ENCODE measurements at places on chromosomes 5 and 9.

- DNase-seq = no peak
Measured at GRCh38 chr9:111937781-111938426, 41.3 kb downstream of the UGCG start.

DNA sequence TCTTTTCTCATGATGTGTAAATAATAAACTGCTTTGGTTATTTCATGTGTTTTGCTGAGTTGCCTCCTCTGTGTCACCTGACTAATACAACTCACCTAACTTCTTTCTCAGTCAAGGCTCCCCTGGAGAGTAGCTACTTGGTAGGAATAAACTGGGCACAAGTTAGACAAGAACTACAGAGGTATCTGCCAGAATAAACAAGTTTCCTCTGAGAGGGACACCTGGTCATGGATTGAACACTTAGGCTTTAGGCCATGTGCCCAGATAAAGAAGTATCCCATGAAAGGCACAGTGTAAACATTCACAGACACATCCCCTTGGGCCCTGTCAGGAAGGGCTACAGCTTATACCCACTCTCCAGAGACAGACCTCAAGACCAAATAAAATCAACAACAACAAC, 532.5 kb downstream of the KIF4B start:
- no peak for DNase-seq

- no peak for DNase-seq
Measured at GRCh38 chr9:95053611-95054570, 263.6 kb downstream of the FANCC start.

DNA sequence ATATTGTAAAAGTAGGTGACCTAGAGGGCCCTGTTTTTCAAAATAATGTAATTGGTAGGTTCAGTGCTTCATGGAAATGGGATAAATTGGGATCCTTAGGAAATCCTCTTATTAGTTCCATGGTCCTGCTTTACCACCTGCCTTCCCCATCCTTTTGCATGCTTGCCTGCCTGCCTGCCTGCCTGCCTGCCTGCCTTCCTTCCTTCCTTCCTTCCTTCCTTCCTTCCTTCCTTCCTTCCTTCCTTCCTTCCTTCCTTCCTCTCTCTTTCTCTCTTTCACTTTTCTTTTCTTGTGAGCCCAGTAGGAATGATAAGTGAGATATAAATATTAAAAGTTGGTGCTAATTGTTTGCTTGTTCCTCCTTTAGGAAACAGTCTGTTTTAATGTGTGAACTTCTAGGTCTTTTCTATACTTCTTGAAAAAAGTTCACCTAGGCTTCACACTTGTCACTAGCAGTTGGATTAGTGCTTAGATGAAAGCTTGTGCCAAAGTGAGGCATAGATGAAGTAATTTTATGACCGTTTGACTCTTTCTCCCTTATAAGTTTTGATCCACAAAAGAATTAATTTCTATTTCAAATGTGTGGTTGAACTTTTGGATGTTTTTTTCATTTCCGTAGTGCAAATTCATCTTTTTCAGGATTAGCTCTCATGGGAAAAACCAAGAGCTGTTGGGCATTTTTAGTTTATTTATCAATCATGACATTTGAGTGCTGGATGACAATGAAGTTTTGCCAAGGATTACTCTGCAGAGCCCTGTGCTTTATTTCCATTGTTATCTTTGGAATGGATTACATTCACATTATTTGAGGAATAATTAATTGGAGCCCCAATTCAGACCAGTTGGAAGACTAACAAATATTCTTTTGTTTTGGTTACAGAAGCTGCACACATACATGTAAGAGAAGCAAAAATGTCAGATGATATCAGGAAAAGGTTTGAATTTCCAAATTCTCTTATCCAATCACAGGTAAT, 30.7 kb downstream of the FOCAD start:
- DNase-seq = no peak

GRCh38 chr5:169503886-169504285, 79.7 kb upstream of the SPDL1 start:
- DNase-seq = no peak

DNA sequence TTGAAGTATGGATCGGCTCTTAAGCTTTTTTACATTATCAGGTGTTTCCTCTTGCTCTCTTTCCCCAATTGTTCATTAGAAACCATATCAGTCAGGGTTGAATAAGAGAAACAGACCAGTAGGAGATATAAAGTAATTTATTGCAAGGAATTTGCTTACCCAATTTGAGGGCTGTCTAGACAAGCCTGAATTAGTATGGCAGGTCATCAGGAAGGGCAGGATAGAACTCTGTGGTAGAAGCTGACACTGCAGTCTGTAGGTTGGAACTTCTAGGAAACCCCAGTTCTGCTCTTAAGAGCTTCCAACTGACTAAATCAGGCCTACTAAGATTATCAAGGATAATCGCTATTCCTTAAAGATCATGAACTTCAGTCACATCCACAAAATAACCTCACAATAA, 24.3 kb downstream of the ISOC1 start:
- no peak for DNase-seq

DNA sequence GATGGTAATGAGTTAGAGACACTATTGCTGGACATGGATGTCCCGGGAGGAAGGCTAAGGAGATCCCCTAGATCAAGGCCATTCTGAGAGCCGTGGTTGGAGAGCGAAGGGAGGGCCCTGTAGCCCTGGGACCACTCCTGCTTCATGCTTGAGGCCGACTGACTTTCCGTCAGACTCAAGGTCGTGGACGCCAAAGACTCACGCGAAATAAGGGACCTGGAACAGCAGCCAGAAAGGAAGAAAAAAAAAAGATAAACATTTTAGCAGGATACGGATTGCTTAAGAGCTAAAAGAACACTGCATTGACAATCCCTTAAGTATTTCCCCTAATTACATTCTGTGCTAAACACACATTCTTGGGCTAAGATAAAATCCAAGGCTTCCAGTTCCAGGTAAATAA, 181.2 kb downstream of the GLIS3 start:
- DNase-seq = no peak

- DNase-seq = no peak
Measured at GRCh38 chr5:33268374-33268773, 172.4 kb upstream of the TARS1 start.

DNA sequence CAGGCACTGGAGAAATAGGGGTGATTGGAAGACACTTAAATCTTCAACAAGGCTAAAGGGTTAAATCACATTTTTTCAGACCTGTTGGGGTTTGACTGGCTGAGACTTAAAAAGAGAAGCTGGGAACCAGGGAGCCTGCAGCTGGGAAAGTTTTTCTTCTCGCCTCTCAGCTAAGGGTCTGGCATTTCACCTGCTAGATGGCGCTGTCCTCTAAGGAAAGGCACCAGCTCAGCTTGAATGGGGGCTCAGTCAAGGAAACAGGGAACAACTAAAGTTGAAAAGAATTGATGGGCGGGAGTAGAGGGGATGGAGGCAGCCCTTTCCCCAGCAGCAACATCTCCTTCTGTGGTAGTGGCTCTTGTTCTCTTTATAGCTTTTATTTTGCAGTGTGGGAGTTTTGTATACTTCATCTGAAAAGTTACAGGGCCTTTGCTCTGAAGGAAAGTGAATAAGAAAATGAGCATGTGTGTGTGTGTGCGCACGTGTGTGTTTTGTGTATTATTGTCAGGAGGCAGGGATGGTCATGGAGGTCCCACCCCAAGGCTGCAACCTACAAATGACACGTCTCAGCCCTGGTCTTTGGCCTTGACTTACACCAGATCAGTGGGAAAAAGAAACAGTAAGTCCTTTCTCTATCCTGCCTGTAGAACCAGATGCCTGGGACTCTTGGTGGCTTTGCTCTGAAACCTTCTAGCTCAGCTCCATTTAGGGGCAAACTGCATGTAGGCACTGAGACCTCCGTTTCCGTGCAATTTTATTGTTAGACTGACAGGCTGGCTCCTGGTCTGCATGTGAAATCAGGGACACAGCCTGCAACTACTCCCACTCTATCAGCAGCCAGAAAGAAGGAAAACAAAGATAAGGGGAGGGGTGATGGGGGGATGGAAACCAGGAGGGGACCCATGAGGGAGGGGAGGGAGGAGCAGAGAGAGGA, 316.2 kb upstream of the CLINT1 start:
- DNase-seq = peak; percentile 9

DNA sequence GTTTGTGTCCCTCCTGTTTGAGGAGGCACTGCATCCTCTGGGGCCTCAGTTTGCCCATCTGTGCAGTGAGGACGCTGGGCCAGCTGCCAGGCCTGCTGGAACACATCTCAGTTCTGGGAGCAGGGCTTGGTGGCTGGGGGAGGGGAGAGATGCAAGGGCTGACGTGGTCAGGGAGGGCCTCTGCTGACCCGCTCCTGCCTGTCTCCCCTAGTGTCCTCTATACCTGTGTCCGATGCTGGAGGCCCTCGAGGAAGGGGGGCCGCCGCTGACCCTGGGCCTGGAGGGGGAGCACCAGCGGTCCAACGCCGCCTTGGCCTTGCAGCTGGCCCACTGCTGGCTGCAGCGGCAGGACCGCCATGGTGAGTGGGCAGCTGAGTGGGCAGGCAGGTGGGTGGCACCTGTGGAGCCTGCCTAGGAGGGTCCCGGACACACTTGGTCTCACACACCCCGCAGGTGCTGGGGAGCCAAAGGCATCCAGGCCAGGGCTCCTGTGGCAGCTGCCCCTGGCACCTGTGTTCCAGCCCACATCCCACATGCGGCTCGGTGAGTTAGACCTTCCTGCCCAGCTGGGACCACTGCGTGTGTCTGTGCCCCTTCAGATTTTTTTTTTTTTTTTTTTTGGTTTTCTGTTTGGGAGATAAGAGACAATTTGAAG, 5.8 kb downstream of the FPGS start:
- no peak for DNase-seq

DNA sequence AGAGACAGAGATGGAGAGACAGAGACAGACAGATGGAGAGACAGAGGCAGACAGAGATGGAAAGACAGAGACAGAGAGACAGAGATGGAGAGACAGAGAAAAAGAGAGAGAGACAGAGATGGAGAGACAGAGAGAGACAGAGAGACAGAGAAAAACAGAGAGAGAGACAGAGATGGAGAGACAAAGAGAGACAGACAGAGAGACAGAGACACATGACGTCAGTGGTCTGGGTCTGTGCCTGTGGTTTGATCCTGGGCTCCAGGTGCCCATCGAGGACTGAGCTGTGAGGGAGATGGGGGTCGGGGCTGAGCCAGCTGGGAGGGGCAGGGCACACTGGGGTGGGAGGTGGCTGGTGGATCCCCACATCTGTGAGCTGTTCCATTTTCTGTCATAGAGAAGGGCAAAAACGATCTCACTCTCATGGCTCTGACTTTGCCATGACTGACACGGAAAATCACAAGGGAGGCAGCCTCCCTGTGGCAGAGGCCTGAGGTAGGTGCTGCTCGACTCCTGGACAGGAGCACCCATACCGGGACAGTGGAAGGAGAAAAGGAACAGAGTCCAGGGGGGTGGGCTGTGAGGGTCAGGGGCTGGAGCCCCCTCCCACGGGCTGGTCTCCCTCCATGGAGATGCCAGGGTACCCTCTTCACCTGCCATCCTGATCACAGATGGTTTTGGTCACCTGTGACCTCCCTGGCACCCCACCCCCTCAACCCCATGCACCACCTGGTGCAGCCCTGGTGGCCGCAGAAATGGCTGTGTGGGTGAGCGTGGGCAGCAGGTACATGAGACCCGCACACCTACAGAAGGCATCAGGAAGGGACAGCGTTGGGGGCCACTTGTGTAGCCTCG, 28.8 kb downstream of the GLT6D1 start:
- no peak for DNase-seq

DNA sequence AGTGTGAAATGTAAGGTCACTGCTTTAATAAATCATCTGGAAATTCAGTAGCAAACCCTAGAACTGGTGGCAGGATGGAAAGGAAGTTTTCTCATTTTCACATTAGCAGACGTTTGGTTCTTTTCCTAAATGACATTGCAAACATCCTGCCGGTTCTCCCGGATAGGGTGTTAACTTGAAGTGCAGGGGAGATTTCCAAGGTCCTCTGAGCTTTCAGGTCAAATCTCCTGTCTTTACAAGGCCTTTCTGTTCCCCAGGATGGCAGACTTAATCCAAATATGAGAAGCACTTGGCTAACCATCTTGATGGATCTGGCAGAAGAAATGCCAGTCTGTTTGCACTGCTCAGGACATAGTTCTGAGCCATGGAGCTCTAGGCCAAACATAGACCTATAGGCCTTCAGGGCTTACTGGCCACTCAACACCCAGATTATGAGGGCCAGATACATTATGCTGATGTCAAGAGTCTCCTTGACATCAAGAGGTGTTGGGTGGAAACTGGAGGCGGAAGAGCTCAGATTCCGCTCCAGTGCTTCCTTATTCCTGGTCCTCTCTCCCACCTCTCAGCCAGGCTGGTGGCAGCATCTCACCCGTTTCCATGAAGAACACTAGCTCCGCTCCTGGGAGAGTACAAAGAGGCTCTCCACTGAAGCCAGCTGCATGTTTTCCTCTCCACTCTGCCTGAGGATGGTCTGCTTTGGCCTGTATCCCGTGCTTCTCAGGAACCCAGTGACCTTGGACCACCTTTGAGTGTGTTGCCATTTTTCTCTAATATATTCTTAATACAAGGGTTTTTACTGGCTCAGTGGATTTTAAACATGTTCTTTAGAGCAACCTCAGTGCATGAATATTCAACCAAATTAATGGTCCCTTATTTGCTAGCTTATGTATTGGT, 61.0 kb downstream of the RALGPS1 start:
- no peak for DNase-seq

DNA sequence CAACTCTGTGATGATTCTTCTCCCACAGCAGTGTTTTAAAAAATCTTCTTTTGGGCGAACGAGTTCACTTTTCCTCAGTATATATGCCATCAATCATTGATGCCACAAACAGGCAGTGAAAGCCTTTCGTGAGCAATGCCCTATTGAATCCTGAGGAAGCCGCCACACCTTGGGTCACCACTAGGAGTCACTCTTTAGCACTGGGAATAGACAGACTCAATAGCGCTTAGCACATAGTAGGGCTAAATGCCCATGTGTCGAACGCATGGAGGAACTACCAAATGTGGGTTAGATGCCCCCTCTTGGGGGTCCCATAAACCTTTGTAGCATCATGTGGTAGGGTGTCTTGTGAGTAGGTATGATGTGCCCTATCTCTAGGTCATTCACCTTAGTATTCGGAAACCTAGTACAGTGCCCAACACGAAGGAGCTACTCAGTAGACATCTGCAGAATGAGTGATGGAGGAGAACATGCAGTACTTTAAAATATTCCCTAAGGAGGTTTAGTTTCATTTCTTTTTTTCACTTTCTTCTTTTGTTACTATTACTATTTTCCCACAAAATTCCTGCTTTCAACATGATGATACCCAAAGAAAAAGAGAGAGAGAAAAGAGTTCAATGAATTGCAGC, 603.7 kb downstream of the BNC2 start:
- DNase-seq = no peak

GRCh38 chr9:34982361-34982760, 7.2 kb upstream of the DNAJB5 start:
- no peak for DNase-seq

DNA sequence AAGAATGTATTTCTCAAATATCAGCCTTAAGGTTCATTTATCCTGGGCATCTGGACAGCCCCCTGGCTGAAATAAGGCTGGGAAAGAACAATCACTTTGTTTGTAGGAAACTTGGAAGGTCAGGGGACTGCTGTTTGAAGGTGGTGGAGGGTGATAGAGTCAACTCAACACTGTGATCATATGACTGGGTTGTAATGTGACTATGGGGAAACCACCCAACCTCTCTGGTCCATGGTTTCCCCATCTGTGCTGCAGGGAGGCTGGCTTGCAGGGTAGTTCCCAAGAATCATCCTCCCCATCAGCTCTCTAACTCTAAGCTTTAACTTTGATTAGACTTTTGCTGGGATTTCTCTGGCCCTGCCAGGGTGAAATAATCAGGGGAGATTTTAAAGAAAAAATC, 10.0 kb downstream of the INSYN2B start:
- DNase-seq = no peak

Measured in NK-92 treated with Interleukin-12 subunit alpha and Interleukin-12 subunit beta, amount 100 ng/mL, for 24 hours (cell line).